Stimulated activated CD4-positive, alpha-beta T cell treated with anti-CD3 and anti-CD28 coated beads, Interleukin-1b, Interleukin-23, amount 100 ng/mL, for 1 hour (primary cell): ENCODE measurements at places on chromosomes 7 and 10.
A peak's percentile ranks its signal among the peaks of the same experiment; 100 is the strongest.

GRCh38 chr10:71750986-71751385 is 22.3 kb downstream of the VSIR start:
- DNase-seq: no peak

DNA sequence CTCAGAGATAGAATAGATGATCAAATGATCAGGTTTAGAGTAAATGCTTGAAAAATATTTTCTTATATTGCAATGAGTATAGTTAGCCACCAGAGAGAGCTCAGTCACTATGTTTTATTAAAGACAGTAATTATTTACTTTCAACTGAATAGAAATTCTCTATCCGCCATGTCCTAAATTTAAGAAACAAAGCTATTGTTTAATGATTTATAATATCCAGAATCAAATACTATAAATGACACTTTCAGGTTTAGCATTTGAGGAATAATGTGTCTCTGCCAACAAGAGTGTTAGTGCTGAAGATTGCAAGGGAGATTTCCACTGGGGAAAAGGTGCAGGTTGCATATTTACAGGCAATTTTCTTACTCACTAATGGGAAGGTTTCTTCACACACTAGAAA is 184.7 kb downstream of the DGKB start:
- no peak for DNase-seq

GRCh38 chr10:17644485-17644943 is 563 bp downstream of the STAM start:
- no peak for DNase-seq

DNA sequence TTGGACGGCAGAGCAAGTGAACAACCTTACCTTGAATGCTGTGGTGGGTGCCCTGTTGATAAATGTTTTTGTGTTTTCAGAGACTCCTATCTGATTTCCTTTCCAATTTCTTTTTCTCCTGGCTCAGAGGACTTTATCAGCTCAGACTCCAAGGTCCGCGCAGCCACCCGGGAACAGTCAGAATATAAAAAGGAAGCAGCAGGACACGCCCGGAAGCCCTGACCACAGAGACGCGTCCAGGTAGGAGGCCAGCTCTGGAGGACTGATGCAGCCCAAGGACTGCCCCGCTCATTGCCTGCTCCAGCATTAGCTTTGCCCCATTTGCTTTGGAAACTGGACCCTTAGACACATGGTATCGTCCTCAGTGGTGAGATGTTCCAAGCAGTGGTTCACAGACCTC is 61.3 kb downstream of the TACC2 start:
- no peak for DNase-seq

DNA sequence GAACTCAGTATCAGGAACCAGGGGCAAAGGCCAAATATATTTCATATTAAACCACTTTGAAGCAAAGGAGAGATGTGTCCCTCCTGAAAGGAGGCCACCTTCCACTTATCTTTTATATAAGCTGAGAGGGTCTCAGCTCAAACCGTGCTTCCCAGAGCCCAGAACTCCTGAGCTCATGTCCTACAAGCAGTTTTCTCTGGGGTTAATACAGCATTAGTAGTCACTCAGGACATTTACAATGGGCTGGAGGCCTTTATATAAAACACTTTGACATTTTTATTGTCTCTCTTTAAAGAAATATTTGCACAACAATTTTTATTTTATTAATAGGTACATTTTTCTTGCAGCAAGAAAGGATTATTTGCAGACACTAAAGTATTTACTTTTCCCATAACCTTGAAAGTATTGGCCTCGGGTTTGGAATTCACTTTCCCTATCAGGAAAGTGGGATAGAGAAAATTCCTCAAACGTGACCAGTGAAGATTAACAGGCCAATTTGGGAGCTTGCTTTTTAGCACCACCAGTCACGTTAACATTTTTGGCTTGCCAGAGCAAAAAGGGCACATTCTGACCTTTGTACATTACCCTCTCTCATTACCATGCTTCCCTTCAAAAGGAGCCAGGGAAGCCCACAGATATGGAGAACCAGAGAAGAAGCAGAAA is 464.9 kb upstream of the NRP1 start:
- DNase-seq: no peak

GRCh38 chr7:18509481-18509880 is 13.9 kb downstream of the HDAC9 start:
- DNase-seq: no peak

GRCh38 chr10:86538547-86538946 is 17.0 kb upstream of the WAPL start:
- no peak for DNase-seq

DNA sequence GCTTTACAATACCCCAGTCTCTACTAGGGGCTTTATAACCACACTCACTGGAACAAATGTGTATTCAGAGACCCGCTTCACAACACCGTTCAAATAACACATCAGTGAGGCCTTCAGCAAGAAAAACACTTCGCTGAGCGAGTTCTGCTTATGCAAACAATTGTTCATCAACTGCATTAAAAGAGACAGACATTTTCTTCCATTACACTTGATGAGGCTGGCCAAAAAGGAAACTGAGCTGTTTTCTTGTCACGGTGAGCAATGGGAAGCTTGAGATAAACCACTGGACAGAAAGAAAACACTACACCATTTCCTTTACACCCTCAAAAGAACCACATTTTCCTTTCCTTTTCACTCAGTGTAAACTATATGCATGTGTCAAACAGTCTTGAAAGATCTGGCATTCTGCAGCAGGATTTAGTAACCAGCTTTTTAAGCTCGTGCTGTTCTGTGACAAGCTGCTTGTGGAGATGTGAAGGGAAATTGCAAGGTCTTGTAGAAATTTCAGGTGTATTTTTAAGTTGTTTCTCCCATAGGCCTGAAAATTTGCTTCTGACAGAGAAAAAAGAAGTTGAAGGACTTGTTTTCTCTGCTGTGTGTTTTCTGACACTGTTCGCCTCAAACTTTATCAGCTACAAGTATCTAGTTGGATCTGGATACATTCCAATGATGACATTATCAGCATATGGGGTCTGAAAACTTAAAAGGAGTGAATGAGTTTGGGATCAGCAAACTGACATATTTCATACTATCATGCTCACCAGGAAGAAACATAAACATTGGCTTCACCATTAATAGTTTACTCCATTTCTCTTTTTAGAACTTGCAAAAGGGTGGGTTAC is 693.1 kb downstream of the PARD3 start:
- no peak for DNase-seq

GRCh38 chr7:143205560-143206293 is 16.1 kb upstream of the TAS2R40 start:
- no peak for DNase-seq

DNA sequence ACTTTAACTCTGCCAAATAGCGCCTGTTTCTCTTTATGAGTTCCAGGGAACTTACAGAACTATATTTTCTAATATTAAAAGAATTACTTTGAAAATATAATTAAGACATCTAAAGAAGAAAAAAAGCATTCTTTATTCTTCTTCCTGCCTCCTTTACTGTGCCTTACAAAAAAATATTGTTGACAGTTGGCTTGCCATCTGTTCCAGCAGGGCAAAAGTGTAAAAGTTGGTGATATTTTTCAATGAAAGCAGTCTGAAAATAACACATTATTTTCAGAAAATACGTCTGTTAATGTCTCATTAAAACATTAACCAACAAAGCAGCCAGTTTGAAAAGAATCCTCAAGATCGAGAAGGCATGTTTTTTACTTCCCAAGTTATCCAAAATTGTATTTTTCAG is 1032.2 kb upstream of the LRRTM3 start:
- DNase-seq: no peak

GRCh38 chr7:158759245-158759614 is 54.6 kb upstream of the NCAPG2 start:
- no peak for DNase-seq

DNA sequence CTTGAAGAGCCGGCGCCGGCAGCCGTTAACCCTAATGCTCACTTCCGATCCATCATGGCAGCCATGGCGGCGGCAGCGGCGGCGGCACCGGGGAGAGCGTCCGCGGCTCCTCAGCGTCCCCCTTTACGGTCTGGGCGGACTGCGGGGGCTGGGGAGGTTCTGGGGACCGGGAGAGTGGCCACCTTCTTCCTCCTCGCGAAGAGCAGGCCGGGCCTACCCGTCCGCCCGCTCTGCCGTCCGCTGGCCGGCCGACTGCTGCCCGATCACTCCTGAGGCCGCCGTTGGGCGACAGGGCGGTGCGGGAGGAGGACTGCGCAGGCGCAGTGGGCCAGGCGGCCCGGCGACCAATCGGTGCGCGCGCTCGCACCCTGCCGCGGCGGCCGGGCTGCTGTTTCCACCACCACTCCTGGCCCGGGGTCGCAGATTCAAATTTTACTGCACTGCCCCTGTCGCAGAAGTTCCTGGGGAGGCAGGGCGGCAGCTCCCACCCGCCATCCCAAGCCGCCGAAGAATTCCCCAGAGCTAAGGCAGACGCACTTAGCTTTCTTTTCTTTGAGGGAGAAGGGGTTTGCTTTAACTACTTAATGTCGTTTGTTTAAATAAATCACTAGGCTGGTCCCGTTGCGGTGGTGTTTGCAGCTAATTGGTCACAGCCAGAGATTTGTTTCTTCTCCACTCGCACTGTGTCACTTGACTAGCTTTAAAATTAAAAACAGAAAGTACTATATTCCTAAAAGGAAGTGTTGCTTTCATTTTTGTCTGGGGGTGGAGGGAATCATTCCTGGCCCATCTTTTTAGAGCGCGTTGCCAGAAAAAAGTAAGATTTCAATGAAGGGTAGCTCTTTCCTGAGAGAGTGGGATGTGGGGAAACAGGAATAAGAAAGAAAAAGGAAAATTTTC is at the start of gene KIF5B:
Gene KIF5B, minus strand, starts transcription at position 290 of the 900 bp plus-strand sequence. CDS start 452 bp downstream, outside the sequence.
- peak; percentile 70 for DNase-seq

GRCh38 chr7:107891636-107892366 is 818 bp downstream of the DLD start:
- DNase-seq: no peak

- DNase-seq: no peak
Measured at GRCh38 chr7:155763122-155763521, 49.1 kb downstream of the SHH start.

DNA sequence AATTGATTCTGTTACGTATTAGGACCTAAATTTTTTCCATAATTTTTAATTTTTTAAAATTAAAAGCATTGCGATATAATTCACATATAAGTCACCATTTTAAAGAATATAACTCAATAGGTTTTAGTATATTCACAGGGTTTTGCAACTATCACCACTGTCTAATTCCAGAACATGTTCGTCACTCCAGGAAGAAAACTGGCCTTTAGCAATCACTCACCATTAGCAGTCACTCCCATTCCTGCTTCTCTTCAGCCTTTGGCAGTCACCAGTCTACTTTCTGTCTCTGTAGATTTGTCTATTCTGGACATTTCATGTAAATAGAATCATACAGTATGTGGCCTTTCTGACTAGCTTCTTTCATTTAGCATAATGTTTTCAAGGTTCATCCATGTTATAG is 176.5 kb downstream of the EXOC4 start:
- no peak for DNase-seq

DNA sequence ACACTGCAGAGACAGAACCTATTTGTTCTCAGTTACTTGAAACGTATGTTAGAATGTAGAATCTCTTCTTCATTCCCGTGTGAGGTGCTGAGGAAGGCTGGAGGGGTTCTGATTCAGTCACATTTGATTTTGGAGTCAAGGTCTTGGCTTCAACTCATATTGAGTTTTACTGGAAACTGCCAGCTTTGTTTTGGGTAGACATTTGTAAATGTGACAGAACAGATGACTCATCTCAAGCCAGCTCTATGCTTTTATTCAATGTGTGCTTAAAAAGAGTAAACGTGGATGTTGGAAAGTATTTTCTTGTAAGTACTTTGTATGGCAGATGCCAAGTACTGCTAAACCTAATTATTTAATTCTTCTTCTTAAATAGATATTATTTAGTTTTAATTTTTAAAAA is 780.8 kb upstream of the C7orf33 start:
- DNase-seq: no peak

GRCh38 chr7:82294382-82294784 is 149.2 kb downstream of the CACNA2D1 start:
- no peak for DNase-seq

DNA sequence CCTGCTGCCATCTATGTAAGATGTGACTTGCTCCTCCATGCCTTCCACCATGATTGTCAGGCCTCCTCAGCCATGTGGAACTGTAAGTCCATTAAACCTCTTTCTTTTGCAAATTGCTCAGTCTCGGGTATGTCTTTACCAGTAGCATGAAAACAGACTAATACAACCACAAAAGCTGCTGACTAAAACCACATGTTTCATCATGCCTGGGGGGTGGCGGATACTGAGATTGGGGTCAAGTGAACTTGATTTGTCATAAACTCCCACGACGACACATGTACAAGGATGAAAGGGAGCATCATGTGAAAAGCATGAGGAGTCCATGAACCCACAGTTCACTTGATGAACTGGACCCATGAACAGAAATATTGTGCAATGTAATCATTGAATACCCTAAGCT is 134.9 kb upstream of the ANK3 start:
- DNase-seq: no peak

DNA sequence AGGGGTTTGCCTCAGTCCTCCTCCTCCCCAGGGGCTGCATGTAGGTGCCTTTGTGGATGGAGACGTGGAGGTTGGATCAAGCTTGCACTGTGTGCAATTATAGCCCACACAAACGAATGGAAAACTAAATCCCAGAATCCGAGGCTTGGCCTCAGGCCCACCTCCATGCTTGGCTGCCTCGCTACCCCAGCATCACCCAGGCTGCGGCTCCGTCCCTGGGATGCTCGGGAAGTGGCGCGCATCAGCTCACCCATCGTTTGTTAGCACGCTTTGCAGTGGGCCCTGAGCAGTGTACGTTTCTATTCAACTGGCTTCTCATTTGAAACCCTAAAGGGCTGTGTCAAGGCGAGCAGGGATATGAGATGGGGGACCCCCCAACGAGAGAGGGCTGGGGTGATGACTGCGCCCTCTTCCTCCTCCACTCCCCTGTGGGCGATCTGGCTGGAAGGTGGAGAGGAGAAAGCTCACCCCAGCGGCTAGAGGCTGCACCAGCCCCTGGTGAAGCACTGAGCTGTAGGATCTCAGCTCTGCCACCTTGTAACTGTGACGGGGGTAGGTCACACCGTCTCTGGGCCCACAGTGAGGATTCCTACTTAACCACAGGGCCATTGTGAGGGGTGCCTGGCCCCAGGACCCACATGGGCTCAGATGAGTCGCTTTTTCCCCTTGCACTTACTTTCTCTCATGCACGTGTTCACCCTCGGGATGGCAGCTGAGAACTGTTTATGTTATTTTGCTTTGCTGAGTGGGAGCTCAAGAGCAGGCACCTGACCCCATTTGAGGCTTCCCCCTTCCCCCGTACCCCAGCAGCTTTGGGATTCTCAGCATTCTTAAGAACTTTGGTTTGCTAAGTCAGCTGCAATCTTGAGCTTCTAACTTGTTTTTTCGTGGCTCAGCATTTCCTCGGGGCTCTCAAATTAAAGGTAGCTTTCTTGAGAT is 12.7 kb upstream of the BTBD16 start:
- no peak for DNase-seq

GRCh38 chr10:129891806-129892205 is 72.3 kb downstream of the EBF3 start:
- no peak for DNase-seq

DNA sequence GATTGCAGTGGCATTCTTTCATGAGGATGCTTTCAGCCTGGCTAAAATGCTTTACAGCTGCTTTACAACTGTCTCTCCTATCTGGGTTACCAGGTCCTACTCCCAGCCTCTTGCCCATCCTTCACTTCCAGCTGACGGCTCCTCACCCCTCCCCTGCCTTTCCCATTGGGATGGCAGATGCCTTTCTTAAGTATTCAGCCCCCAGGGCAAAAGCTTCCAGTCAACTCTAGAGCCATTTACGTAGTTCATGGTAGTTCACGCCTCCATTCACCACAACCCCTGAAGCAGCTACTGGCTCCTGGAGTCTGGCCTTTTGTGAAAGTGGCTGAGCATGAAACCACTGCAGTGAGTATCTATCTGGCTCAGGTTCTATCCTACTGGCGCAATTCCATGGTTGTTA is 17.2 kb upstream of the BMPER start:
- no peak for DNase-seq
